ENCODE measurements at places on chromosomes 2 and 18.

DNA sequence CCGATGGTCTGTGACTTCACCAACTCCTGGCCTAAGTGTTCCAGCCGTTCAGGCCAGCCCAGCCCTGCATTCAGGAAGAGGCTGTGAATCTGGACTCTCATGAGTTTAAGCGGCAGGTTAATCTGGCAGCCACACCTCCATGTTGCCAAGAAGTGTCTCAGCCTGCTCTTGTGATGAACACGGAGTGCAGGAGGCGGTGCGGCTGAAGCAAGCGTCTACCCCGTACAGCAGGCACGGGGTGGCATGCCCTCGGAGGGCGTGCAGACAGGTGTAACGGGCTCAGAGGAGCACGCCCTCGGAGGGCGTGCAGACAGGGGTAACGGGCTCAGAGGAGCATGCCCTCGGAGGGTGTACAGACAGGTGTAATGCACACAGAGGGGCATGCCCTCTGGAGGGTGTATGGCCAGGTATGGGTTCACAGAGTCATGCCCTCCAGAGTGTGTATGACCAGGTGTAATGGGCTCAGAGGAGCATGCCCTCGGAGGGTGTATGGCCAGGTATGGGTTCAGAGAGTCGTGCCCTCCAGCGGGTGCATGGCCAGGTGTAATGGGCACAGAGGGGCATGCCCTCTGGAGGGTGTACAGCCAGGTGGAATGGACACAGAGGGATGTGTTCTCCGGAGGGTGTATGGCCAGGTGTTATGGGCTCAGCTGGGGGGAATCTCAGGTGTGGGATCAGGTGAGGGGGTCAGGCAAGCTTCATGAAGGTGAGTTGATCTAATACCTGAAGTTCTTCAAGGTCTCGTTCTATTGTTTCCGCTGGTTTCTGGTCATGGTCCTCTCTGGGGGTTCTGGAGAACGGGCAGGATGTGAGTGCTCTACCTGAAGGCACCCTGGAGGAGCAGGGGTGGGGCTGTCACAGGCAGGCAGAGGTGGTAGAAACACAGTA lies 22.6 kb downstream of the CROCC2 start:
- DNase-seq: no peak

DNA sequence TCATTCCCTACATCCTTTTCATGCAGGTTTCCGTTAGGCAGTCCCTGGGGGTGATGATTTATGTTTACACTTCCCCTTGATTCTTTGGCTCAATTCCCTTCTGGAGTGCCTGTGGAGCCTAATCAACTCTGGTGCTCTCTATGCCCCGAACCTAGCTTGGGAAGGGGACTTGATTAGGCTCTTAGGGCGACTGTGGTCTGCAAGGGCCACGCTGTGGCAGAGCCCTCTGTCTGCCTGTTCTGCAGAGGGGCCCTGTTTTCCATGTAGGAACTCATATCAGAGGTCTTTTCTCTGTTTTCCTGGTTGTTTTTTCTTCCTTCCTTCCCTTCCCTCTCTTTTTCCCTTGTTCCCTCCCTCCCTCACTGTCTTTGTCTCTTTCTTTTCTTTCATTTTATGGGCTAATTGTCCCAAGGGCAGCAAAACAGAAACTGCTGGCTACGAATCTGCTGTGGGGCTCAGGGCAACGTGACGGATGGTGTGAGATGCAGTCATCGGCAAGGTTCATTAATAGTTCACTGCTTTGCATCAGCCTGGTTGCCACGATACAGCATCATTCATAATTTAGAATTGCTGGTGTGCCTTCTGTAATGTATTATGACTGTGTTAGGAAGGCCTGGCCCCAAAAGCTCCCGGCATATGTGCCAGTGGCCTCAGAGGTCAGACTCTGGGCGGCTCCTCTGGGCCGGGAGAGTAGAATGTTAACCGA lies 134.5 kb downstream of the NAPG start:
- DNase-seq: peak; percentile 45

- DNase-seq: no peak
These were observed 190.1 kb downstream of the TTC32 start for GRCh38 chr2:19711470-19712372.

DNA sequence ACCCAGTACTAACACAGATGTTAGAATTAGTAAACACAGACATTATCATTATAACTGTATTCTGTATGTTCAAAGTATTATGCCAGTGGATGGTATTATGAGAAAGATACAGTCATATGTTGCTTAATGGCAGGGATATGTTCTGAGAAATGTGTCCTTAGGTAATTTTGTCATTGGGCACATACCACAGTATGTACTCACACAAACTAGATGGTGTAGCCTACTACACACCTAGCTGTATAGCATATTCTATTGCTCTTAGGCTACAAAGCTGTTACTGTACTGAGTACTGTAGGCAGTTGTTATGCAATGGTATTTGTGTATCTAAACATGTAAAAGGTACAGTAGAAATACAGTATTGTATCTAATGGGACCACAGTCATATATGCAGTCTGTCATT lies 53.8 kb downstream of the GTF3C3 start:
- DNase-seq: no peak

- no peak for DNase-seq
These were observed 383.5 kb downstream of the ZEB2 start for GRCh38 chr2:144136297-144137010.

DNA sequence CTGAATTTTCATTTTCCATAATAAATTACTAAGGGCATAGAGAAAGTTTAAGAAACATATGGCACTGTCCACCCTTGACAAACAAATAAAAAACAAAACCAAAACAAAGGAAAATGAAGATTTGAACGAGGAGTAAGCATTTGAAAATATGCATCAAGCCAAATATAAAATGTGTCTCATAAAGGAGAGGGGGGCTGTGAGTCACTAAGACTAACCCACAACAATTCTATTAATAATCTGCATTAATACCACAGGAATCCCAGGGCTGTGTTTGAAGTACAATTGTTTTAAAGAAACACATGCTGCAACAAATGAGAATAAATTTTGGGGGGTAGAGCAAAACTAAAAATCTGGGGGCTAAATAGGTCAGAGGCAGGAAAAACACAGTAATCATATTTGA lies 53.8 kb upstream of the STK17B start:
- DNase-seq: no peak

GRCh38 chr2:119608553-119608952 lies 64.3 kb downstream of the CFAP221 start:
- no peak for DNase-seq

DNA sequence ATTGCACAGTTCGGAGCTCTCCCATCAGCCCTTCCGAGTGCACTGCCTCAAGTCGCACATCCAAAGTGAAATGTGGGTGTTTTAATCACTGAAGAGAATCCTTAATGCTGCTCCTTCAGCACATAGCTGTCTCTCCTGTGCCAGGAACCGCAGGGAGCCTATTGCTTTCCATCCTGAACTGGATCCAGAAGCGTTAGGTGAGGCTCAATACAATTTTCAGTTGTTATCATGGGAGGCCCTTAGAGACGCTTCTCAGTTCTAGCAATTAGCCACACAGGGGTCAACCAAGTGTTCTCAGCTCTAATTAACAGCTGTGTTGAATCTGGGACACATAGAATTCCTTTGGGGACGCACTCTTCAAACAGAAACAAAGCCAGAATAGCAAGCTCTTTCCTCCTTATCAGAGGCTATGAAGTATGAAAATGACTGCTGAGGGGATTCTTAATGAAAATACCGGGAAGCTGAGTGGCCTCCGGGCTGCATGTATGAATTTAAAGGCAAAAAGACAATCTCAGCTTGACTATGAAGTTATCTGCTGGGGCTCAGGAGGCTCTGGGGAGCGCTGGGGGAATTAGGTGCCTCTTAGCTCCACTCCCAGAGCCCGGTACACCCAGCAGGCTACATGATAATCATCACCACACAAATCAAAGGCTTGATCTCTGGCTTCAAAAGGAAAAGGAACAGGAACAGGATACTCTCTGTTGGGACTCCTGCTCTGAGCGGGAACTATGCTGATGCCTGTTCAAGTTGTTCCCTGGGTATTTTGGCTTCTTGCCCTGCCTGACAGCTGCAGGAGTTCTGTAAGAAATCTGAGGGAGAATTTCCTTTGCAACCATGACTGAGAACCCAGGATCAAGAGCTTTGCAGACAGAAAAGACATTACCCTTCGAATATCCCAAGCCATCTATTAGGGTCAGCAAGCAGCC lies 55.4 kb upstream of the NCOA1 start:
- peak; percentile 84 for DNase-seq

DNA sequence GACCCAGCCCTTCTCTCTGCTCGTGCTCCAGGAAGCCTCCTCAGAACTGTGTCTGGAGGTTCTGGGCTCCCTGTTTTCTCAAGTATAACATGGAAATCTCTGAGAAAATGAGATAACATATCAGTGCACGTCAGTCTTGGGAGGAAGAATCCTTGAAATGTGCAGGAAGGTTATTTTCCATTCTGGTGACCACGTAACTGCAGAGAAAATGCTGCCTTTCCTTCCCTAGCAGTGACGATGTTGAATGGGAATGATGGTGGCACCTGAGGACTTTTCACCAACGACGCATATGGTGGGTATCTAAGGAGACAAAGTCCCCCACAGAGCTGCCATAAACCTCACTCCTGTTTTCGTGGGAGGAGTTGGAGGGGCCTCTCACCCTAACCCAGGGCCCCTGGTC lies 272.1 kb upstream of the SIX2 start:
- DNase-seq: no peak

GRCh38 chr2:135208016-135208415 lies 155.9 kb downstream of the RAB3GAP1 start:
- peak; percentile 81 for DNase-seq

DNA sequence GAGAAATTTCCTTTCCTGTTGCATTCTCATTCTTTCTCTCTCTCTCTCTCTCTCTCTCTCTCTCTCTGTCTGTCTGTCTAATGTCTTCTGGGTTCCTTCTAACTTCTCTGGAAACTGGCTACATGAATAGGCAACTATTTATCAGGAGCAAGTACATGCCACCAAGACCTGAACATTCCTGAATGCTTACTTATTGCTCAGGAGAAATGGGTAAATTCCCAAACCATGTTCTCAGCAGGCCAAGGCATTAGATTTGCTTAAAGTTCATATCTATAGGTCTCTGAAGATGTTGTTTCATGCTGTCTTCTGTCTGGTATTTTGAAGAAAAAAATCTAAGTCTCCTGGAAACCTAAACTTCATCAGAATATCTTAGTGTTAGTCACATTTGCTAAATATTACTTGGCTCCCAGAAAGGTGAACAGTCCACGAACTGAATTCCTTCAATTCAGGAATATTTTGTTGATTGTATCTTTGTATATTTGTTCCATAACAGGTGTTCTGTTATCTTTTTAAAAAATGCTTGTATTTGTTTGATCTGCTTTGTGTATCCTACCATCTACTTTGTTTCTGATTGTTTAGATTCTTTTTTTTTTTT lies 77.2 kb upstream of the FIGN start:
- DNase-seq: no peak

GRCh38 chr2:226887940-226888339 lies 52.1 kb downstream of the RHBDD1 start:
- no peak for DNase-seq

DNA sequence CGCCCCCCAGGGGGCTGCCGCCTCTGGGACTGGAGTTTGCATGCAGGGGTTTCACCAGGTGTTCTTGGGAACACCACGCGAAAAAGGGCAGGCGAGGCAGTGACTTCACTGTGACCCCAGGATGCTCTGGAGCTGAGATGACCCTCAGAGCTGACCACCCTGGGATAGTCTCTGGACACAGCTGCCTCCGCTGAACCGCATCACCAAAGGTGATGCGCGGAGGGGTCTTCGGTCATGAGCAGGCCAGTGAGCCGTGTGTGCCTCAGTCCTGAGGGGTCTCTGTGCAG lies 17.5 kb downstream of the GPR35 start:
- no peak for DNase-seq

DNA sequence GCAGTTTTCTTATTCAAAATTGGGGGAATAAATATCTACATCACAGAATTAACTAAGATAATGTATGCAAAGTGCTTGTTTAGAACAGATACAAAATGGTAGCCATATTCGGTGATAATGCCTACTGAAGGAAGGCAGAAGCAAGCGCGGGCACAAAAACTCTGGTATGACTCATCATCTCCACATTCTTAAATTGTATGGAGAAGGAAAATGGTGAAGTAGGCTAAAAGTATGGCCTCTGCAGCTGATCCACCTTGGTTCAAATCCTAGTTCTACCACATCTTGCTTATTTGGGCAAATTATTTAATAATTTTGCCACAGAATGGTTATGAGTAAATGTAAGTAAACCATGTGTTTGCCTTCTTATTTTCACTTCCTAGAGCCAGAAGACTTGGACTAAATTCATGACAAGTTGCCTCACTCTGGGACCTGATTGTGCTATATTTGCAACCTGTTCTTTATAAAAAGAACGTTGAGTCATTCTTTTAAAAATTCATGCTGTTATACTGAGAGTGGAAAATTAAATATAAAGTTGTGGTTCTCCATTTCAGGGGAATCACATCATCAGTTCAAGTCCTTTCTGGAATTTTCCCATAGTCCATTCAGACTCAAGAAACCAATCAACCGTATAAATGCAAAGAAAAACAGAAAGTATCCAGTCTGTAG lies 9.0 kb upstream of the CDK15 start:
- DNase-seq: no peak

GRCh38 chr2:103464831-103465230 lies 703.0 kb downstream of the TMEM182 start:
- no peak for DNase-seq

GRCh38 chr2:236042087-236042486 lies 126.1 kb downstream of the GBX2 start:
- DNase-seq: no peak

GRCh38 chr2:38505779-38506178 lies 96.9 kb downstream of the HNRNPLL start:
- no peak for DNase-seq

GRCh38 chr2:225207043-225207442 lies 164.8 kb upstream of the DOCK10 start:
- no peak for DNase-seq

- DNase-seq: no peak
These were observed 4.8 kb upstream of the SNED1 start for GRCh38 chr2:240993446-240994170.

GRCh38 chr2:235737396-235737795 lies 243.6 kb downstream of the AGAP1 start:
- peak; percentile 22 for DNase-seq

DNA sequence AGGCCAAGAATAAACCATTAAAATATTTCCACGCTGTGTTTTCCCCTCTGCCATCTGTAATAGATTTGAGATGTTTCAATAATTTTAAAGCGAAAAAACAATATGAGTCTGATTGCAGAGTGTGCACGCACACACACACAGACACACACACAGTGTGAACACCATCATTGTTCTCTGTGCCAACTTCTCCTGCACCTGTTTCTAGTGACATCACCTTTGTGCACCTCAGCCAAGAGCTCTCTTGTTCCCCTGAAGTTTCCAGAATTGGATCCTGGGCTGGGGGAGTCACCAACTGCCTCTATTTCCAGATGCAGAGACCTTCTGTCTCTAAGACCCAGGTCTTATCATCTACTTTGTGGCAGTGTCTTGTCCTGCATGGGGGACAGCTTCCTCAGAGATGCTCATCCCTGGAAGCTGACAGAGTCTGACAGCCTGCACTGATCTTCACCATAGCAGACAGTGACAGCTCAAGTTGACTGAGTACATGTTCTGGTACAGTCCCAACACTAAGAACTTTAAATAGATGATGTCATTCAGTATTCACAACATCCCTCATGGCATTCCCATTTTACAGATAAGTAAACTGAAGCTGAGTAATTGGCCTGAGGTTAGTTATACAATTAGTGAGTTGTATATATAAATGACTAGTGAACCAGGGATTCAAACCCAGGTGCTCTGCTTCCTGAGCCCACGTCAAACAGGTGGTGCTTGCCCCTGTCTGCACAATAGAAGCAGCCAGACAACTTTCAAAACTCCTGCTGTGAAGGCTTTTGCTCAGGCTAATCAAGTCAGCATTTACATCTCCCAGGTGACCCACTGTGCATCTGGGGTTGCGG lies 39.4 kb downstream of the ACOXL start:
- peak; percentile 29 for DNase-seq

- DNase-seq: no peak
These were observed 248.6 kb downstream of the CYP26B1 start for GRCh38 chr2:71898851-71899681.
